ENCODE measurements at places on chromosomes 13 and 19. TPM values are rescaled to one million over a fixed set of nuclear protein-coding genes. Genes with fewer than 3 reads are reported as not detected.

Gene SETDB2
- 4.1 TPM for total RNA-seq

Gene IFNL1
- total RNA-seq = not detected

Gene FFAR1
- total RNA-seq = 1.7 TPM

DNA sequence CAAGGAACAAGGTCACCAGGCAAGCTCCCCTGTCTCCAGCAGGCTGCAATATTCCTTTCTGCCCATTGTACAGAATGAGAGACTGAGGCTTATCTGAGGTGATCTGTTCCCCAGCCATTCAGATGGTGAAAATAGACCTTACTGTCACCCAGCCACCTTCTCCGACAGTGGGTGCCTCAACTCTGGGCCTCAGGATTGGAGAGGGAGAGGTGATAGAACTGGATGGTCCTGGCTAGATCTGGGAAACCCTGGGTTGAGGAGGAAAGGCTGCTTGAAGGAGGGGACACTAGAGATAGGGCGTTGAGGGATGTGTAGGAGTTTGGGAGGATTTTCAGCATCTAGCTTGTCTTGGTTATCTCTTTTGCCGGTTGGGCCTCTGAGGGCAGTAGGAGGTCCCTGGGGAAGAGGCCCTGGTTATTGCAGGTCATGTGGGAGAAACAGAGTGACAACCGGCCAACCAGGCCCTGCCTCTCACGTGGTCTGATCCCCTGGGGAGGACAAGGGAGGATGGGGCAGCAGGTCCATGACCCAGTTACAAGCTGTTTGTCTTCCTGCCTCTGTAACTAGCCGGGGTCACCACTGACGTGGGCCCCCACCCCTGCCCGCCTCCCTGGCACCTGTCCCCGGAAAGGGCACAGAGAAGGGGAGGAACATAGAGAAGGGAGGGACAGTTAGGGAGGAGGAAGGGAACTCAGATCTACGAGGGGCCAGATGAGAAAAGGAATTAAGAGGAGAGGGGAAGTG is 8.2 kb downstream of the NFIC start:
- DNase-seq = no peak

DNA sequence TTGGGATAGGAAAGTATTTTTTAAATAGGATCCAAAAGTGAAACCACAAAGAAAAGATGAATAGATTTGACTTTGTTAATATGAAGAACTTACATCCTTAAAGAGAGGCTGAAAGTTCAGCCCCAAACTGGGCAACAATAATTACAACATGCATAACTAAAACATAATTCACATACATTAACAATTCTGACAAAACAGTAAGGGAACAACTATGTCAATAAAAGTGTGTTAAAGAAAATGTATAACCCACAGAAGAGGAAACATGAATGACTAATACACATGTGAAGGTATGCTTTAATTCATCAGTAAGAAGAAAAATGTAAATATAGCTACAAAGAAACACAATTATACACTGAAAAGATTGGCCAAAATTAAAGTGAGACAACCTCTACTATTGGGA is 1597.6 kb upstream of the MIR17HG start:
- no peak for DNase-seq

GRCh38 chr19:36987091-36987490 is 71.0 kb downstream of the ZNF568 start:
- no peak for DNase-seq

Gene OR7C1
- not detected for total RNA-seq

Gene TNNT1
- 411 TPM for total RNA-seq

DNA sequence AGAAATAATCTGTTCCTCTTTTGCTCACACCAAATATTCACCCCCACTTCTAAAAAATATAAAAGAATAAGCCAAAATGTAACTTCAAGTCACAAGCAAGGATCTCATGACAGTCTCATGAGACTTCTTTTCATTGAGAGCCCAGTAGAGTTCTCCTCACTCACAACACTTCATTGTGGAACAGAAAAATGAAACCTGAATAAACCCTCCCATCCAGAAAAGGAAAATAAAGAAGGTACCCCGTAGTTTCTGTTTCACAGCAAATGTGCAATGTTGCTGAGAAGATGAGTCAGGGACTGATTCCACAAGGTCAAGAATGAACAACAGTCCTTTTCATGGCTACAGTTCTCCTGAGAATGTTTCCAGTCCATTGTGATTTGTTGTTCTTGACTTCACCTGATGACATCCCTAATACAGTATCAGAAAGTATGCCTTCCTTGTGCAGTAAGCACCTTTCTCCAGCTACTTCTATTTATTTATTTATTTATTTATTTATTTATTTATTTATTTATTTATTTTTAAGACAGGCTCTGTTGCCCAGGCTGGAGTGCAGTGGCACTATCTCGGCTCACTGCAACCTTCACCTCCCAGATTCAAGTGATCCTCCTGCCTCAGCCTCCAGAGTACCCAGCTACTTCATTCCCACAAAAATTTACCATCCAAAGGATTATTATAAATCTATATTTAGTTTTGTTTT is 6.4 kb upstream of the ZNF841 start:
- no peak for DNase-seq

Gene CCDC70
- total RNA-seq = not detected

Gene NLRP5
- total RNA-seq = not detected

GRCh38 chr13:33550885-33551284 is 265.3 kb upstream of the STARD13 start:
- no peak for DNase-seq

GRCh38 chr19:36771261-36772231 is 1.1 kb downstream of the ZNF850 start:
- peak; percentile 95 for DNase-seq

Gene ZNF382
- total RNA-seq = 6.3 TPM

DNA sequence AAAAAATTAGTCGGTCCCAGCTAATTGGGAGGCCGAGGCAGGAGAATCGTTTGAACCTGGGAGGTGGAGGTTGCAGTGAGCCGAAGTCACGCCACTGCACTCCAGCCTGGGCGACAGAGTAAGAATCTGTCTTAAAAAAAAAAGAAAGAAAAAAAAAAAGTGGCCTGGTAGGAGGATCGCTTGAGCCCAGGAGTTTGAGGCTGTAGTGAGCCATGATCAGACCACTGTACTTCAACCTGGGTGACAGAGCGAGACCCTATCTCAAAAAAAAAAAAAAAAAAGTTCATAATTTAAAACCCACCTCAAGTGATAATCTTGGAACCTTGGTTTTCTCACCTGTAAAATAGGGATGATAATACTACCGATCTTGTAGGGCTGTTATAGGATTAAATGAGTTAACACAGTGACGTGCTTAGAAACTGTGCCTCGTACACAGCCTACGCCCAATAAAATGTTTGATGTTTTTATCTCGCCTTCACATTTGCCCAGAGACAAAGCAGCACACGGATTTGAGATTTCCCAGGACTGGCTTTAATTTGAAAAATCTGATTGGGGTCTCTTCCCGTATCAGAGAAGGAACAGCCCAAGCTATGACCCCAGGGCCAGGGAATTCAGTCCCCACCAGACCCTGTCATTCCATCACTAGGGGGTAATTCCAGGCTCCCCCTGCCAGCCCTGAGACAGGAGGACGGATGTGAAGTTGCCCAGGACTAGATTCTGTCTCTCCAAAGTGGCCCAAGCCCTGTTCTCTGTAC is 3.6 kb downstream of the SERTAD1 start:
- no peak for DNase-seq

- no peak for DNase-seq
Measured at GRCh38 chr13:31749929-31750328, 10.6 kb downstream of the RXFP2 start.

- DNase-seq = no peak
Measured at GRCh38 chr13:79149210-79149609, 256.8 kb downstream of the RBM26 start.

- no peak for DNase-seq
Measured at GRCh38 chr19:35059006-35059798, 17.7 kb downstream of the HPN start.

DNA sequence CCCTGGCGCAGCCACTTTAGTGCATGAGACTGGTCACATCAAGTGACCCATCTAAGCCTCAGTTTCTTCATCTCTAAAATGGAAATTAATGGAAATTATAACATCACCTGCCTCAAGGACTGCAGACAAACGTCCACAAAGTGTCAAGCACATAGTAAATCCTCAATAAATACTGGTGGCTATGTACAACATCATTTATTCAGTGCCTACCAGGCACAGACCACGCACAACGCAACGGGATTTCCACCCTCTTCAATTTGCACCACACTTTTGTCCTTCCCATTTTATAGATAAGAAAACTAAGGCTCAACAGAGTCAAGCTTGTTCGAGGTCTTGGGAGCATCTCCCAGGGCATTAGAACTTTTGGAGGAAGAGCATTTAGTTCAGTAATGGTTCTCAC is 1.4 kb downstream of the ELAVL1 start:
- no peak for DNase-seq

- no peak for DNase-seq
Measured at GRCh38 chr19:18591735-18592385, 3.3 kb downstream of the REX1BD start.

DNA sequence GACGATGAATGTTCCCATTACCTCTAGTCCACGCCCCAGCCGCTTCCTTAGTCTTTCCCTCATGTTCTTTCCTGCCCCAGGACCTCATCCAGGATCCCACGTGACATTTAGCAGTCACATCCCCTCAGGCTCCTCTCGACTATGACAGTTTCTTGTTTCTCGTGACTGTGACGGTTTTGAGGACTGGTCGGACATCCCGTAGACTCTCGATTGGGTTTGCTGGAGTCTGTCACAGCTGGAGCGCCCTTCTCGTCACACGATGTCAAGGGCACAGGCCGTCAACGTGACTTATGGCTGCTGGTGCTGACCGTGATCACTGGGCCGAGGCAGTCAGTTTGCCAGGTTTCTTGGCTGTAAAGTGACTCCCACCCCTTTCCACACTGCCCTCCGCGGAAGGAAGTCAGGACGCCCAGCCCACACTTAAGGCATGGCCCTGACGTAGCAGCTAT is 22.8 kb downstream of the ELAVL1 start:
- no peak for DNase-seq

- DNase-seq = no peak
Measured at GRCh38 chr13:94411747-94412146, 67.7 kb downstream of the DCT start.

DNA sequence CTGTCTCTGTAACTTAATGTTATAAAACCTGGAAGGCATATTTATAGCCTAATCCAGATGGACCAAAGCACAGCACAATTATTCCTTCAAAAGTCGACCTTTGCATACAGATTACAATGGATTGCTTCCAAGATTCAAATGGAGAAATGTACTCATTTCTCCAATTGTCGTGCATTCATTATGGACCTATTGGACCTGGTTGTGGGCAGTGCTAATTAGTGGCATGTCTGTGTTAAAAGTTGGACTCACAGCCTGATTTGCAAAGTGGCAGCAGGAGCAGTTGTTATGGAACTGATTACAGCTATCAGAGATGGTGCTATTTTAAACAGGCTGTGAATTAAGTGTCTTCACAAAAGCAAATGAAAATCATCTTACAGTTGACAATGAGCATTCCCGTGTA is 1529.3 kb upstream of the SLC10A2 start:
- DNase-seq = no peak

DNA sequence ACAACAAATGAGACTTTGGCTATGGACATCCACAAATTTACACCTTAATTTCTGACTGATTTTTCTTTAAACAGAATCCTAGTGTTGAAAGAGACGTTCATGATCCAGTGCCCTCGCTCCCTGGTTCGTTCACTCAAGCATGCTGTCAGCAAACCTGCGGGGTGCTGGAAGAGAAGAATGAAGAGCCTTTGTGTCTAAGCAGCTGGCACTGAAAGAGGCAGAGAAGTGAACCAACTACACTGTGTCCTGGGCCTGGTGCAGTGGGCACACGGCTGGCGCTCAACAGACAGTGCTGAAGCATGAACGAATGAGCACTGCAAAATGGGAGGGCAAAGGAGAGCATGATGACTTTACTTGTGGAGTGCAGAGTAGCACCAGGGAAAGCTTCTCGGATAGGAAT is 46.8 kb downstream of the MIPEP start:
- no peak for DNase-seq

Gene TPRX1
- not detected for total RNA-seq

Gene ZNF534
- not detected for total RNA-seq

Gene SPTBN4
- total RNA-seq = 6.3 TPM

DNA sequence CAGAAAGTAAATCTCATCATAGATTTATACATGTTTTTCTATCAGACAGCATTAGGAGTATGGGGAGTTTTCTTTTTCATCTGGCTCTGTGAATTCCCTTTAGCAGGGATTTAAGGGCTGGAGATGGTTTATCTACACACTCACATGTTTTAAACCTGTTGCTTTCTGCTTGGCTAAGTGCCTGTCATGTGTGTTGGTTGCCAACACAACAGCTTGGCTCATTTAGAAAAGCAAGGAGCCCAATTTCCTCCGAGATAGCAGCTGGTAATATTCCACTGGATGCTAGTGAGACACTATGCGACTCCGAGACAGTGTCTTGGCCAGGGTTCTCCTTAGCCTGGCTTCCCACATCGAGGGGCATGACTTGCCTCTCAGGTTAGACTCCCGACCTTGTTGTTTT is 83.3 kb downstream of the KLF5 start:
- no peak for DNase-seq

GRCh38 chr13:33875618-33876401 is 57.9 kb downstream of the RFC3 start:
- DNase-seq = no peak

DNA sequence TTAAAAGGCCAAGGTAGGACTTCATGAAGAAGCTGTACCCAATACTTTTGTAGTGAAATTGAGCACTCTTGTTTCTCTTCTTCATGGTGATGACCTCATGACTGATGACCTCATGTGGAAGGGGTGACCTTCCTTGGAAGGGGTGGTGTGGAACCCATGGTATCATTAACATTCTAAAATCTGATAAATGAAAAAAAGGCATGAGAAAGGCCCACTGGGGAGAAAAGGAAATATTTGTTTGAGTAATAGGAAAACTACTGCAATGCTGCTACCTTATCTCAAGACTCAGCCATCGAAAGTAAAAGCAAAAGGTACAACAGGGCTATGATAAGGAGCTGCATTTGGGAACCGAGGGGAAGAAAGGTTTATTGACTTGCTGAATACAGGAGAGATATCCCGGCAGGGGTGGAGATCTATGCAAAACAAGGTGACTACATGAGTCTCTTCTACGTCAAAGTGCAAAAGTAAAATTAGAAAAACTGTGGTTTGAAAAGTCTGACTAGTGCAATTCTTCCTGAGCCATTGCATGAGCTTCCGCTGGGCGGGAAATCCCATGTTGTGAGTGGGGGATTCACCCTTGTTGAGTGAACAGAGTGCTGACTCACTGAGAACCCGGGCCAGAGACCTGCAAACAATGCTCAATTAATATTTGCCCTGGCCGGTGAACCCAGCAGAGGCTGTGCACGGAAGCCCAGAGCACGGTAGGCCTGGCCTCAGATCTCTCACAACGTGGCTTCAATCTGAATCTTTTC is 138.9 kb upstream of the RFC3 start:
- peak; percentile 73 for DNase-seq

Gene PCDH20
- total RNA-seq = 2.4 TPM
